Activated naive CD8-positive, alpha-beta T cell treated with anti-CD3 and anti-CD28 coated beads for 36 hours (primary cell): ENCODE measurements at places on chromosomes 11 and 22. TPM values are rescaled to one million over a fixed set of nuclear protein-coding genes. Genes with fewer than 3 reads are reported as not detected.

Gene GTSE1
- 42.0 TPM for total RNA-seq

Gene LRRC32
- total RNA-seq, result 12.1 TPM

Gene OR51I1
- not detected for total RNA-seq

Gene CCDC15
- 4.5 TPM for total RNA-seq

Gene DDI1
- not detected for total RNA-seq

Gene NLRX1
- 20.7 TPM for total RNA-seq

Gene ZP1
- not detected for total RNA-seq

Gene SLC43A1
- total RNA-seq, result 37.1 TPM

Gene RAB38
- total RNA-seq, result 21.0 TPM

Gene OR8D4
- not detected for total RNA-seq

Gene HPX
- not detected for total RNA-seq

Gene VPREB1
- total RNA-seq, result not detected

Gene NXPE1
- not detected for total RNA-seq

Gene LRRC10B
- not detected for total RNA-seq

Gene ASCL2
- 2.9 TPM for total RNA-seq

Gene SLC25A18
- total RNA-seq, result not detected

Gene MEI1
- total RNA-seq, result 23.4 TPM

Gene INS
- not detected for total RNA-seq

Gene GRM5
- total RNA-seq, result not detected

Gene CARD10
- 0.06 TPM for total RNA-seq

Gene LIMK2
- 30.1 TPM for total RNA-seq

Gene ESAM
- total RNA-seq, result 1.1 TPM

Gene HEPHL1
- not detected for total RNA-seq

Gene APLNR
- total RNA-seq, result not detected

Gene RASSF10
- total RNA-seq, result not detected

Gene MS4A15
- not detected for total RNA-seq

Gene PRAME
- not detected for total RNA-seq

Gene HTR3A
- not detected for total RNA-seq

Gene SERPING1
- 0.41 TPM for total RNA-seq

Gene CCDC88B
- 74.5 TPM for total RNA-seq

Gene P2RX6
- total RNA-seq, result 0.14 TPM

Gene OR52N1
- not detected for total RNA-seq
